ENCODE measurements at places on chromosomes 6 and 20. TPM values are rescaled to one million over a fixed set of nuclear protein-coding genes. Genes with fewer than 3 reads are reported as not detected.

The PSORS1C2 gene
- total RNA-seq: not detected

The ATAT1 gene
- 7.1 TPM for total RNA-seq

The ZSCAN23 gene
- total RNA-seq: 0.69 TPM

The PRR18 gene
- 0.38 TPM for total RNA-seq

The SLC17A2 gene
- total RNA-seq: not detected

The TRIM10 gene
- not detected for total RNA-seq

The IRF4 gene
- 3.5 TPM for total RNA-seq

The BCLAF1 gene
- 142 TPM for total RNA-seq

The GINM1 gene
- 64.8 TPM for total RNA-seq

The LY6G6F gene
- not detected for total RNA-seq

The ID1 gene
- 878 TPM for total RNA-seq

The GPANK1 gene
- total RNA-seq: 19.1 TPM
